Testis (tissue), 5 donors: ENCODE measurements at places on chromosomes 2 and 18. TPM values are rescaled to one million over a fixed set of nuclear protein-coding genes. Genes with fewer than 3 reads are reported as not detected.

GCFC2 gene
- total RNA-seq = 40.4 TPM

FBXO48 gene
- 2.4 TPM for total RNA-seq

ACKR3 gene
- total RNA-seq = 22.8 TPM

BOLL gene
- 65.0 TPM for total RNA-seq

ANKRD30B gene
- 42.0 TPM for total RNA-seq

GRCh38 chr2:105515581-105516415 is 116.9 kb upstream of the FHL2 start:
- H3K36me3 ChIP-seq = no peaks in the 10 kb centered on the region
- H3K27me3 ChIP-seq = no peaks in the 10 kb centered on the region
- H3K27ac ChIP-seq = no peak overlapping the region
- H3K4me3 ChIP-seq = no peak overlapping the region

DNA sequence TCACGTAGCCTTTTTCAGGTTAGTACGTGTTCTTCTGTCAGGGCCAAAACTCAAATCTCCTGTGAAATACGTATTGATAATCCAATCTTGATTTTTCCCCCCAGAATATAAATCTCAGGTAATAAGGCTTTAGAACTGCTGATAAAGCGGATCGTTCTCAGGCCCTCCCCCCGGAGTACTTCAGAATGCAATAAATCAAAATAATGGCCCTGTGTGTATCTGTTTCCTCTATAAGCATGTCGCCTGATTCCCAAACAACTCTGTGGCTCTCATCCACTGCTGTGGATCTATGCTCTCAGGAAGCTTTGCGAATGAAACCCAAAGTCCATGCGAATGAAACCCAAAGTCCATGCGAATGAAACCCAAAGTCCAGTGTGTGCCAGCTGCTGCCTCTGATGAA is 49.4 kb downstream of the IMPA2 start:
- no peak overlapping the region for H3K4me3 ChIP-seq
- DNase-seq = no peak
- no peaks in the 10 kb centered on the region for H3K4me1 ChIP-seq
- H3K27ac ChIP-seq = no peak overlapping the region

- peak overlapping the region; percentile 97 for H3K4me3 ChIP-seq
- DNase-seq = peak; percentile 71
- no peaks in the 10 kb centered on the region for H3K27me3 ChIP-seq
- H3K4me1 ChIP-seq = peaks cover 30% of the 10 kb centered on the region
- peak overlapping the region; percentile 98 for H3K27ac ChIP-seq
Measured at GRCh38 chr2:218396688-218397462, 2.8 kb upstream of the CTDSP1 start.

DNA sequence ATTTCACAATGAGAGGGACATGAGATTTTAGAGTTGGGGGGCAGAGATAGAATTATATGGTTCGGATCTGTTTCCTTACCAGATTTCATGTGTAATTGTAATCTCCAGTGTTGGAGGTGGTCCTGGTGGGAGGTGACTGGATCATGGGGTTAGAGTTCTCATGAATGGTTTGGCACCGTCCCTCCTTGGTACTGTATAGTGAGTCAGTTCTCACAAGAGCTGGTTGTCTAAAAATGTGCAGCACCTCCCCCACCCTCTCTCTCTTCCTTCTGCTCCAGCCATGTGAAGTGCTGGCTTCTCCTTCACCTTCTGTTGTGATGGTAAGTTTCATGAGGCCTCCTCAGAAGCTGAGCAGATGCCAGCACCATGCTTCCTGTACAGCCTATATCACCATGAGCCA is 138.1 kb downstream of the SCG2 start:
- H3K4me3 ChIP-seq = no peak overlapping the region
- no peaks in the 10 kb centered on the region for H3K36me3 ChIP-seq
- H3K4me1 ChIP-seq = peaks cover 2% of the 10 kb centered on the region
- H3K27me3 ChIP-seq = no peaks in the 10 kb centered on the region
- DNase-seq = no peak

GRCh38 chr2:7621018-7621814 is 704.0 kb downstream of the RNF144A start:
- no peak for DNase-seq
- H3K27me3 ChIP-seq = no peaks in the 10 kb centered on the region
- no peaks in the 10 kb centered on the region for H3K4me1 ChIP-seq

- H3K36me3 ChIP-seq = no peaks in the 10 kb centered on the region
- H3K27me3 ChIP-seq = no peaks in the 10 kb centered on the region
- no peak for DNase-seq
- no peak overlapping the region for H3K4me3 ChIP-seq
- no peak overlapping the region for H3K27ac ChIP-seq
Measured at GRCh38 chr18:54717673-54718407, 110.4 kb upstream of the RAB27B start.

- no peaks in the 10 kb centered on the region for H3K36me3 ChIP-seq
- no peak overlapping the region for H3K4me3 ChIP-seq
- peaks cover 45% of the 10 kb centered on the region for H3K4me1 ChIP-seq
- no peak overlapping the region for H3K27ac ChIP-seq
Measured at GRCh38 chr2:128286011-128286721, 32.5 kb downstream of the HS6ST1 start.

GRCh38 chr18:14098428-14098827 is 33.8 kb downstream of the ZNF519 start:
- H3K4me1 ChIP-seq = no peaks in the 10 kb centered on the region
- H3K4me3 ChIP-seq = no peak overlapping the region
- no peaks in the 10 kb centered on the region for H3K36me3 ChIP-seq
- H3K27ac ChIP-seq = no peak overlapping the region
- no peaks in the 10 kb centered on the region for H3K27me3 ChIP-seq
- DNase-seq = no peak

- H3K27ac ChIP-seq = no peak overlapping the region
- H3K27me3 ChIP-seq = no peaks in the 10 kb centered on the region
- no peaks in the 10 kb centered on the region for H3K4me1 ChIP-seq
- DNase-seq = no peak
- no peaks in the 10 kb centered on the region for H3K36me3 ChIP-seq
Measured at GRCh38 chr2:100627330-100628300, 64.8 kb downstream of the PDCL3 start.

DNA sequence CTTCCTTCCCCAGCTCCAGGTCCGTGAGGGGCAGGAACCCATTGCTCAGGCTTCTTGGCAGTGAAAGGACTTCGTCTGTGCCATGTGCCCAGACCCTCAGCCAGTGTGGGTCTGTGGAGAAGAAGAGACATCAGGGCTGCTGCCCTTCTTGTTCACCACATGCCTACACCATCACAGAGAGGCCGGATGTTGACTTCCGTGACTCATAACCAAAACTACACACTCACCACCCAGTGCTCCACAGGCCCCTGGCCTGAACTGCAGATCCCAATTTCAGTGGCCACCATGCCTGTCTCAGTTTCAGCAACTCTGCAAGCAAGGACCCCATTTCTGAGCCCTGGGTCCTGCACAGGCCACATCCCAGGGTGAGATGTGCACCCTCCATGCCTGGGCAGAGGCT is 332.6 kb upstream of the SALL3 start:
- H3K27ac ChIP-seq = no peak overlapping the region
- DNase-seq = no peak
- H3K4me1 ChIP-seq = no peaks in the 10 kb centered on the region
- H3K27me3 ChIP-seq = no peaks in the 10 kb centered on the region
- no peaks in the 10 kb centered on the region for H3K36me3 ChIP-seq
- no peak overlapping the region for H3K4me3 ChIP-seq

DNA sequence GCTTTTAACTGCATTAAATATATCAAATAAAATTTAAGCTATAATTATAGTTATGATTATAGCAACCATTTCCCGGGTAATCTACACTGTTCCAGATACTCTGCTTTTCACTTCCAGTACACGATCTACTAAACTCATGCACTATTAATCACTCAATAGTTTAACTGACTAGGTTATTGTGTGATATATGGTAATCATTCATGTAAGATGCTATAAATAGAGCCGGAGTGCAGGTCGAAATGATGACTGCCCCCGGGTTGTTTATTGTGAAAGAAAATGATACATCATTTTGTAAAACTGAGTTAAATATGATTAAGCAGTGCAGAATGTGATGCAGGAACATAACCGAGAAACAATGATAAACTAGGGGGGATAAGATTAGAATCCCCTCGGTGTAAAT is 434.6 kb upstream of the DSEL start:
- H3K36me3 ChIP-seq = no peaks in the 10 kb centered on the region
- no peaks in the 10 kb centered on the region for H3K4me1 ChIP-seq
- H3K27me3 ChIP-seq = no peaks in the 10 kb centered on the region
- H3K4me3 ChIP-seq = no peak overlapping the region

GRCh38 chr18:48531908-48532307 is 6.9 kb upstream of the CTIF start:
- DNase-seq = no peak
- no peaks in the 10 kb centered on the region for H3K27me3 ChIP-seq
- H3K36me3 ChIP-seq = no peaks in the 10 kb centered on the region

- no peak overlapping the region for H3K4me3 ChIP-seq
- H3K27ac ChIP-seq = no peak overlapping the region
- H3K36me3 ChIP-seq = no peaks in the 10 kb centered on the region
- no peaks in the 10 kb centered on the region for H3K4me1 ChIP-seq
- DNase-seq = no peak
- H3K27me3 ChIP-seq = no peaks in the 10 kb centered on the region
Measured at GRCh38 chr18:75777630-75778029, 350.1 kb upstream of the SMIM21 start.

- H3K4me1 ChIP-seq = peaks cover 16% of the 10 kb centered on the region
- H3K27me3 ChIP-seq = no peaks in the 10 kb centered on the region
- no peak overlapping the region for H3K4me3 ChIP-seq
- no peak overlapping the region for H3K27ac ChIP-seq
Measured at GRCh38 chr2:151029406-151030157, 232.1 kb downstream of the RBM43 start.

- no peaks in the 10 kb centered on the region for H3K36me3 ChIP-seq
- H3K4me1 ChIP-seq = no peaks in the 10 kb centered on the region
- H3K4me3 ChIP-seq = no peak overlapping the region
Measured at GRCh38 chr18:32530947-32531651, 60.4 kb upstream of the GAREM1 start.

DNA sequence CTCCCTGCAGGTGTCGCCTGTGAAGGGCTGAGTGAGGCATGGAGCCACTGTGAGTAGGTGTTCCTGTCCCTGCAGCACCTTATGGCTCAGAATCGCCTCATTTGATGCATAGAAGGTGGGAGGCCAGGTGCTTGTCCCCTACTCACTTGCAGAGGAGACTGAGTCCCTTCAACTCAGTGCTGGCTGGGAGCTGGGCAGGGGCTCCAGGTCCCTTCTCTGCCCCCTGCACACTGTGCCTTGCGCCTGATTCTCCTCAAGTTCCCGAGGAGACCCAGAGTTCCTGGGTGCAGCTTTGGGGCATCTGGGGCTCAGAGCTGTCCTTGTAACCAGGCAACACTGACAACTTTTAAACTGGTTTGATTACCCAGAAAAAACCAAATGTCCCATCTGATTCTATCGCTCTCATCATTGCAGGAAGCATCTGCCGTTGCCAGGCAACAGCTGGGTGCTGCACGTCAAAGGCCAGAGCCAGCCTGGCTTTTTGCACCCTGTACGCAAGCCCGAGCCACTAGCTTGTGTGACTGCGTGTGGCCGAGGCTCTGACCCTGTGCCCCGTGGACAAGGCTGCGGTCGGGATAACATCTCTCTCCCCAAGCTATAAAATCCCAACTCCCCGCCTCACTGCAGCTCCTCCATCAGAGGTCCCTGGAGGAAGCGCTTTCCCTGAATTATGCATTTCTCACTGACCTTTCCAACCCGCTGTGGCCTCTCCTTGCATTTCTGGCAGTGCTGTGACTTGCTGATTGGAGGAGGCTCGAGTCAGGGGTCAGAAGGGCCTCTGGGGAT is 130.8 kb upstream of the HDAC4 start:
- H3K27me3 ChIP-seq = no peaks in the 10 kb centered on the region
- H3K27ac ChIP-seq = no peak overlapping the region
- no peaks in the 10 kb centered on the region for H3K36me3 ChIP-seq
- H3K4me1 ChIP-seq = peaks cover 5% of the 10 kb centered on the region

DNA sequence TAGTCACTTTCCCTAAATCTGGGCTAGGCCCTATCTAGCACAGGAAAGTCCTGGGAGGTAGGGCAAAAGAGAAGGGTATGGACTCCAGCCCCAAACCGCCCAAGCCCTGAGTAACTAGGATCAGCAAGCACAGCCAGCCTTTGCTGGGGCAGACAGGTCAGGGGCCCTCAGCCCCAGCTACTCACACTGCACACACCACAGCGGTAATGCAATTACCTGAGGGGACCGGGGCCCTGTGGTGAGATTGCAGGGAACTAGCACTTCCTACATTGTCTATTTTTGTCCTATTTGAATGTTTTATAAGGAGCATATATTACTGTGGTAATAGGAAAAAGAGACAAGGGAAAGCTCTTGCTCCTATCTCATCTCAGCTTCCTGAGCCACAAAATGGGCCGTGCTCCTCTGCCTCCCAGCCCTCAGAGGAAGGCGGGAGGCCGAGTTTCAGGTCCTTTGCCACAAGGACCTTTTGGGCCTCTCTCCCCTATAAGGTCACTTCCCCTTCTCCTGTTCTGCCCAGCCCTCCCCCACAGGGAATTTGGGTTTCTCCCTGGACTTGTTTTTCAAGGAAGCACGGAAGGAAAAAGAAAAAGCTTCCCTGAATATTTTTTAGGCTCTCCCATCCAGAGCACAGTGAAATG is 20.5 kb downstream of the RAB11FIP5 start:
- DNase-seq = no peak
- H3K27ac ChIP-seq = no peak overlapping the region
- H3K27me3 ChIP-seq = no peaks in the 10 kb centered on the region
- H3K36me3 ChIP-seq = no peaks in the 10 kb centered on the region
- H3K4me1 ChIP-seq = no peaks in the 10 kb centered on the region

- no peak for DNase-seq
- no peak overlapping the region for H3K27ac ChIP-seq
- no peaks in the 10 kb centered on the region for H3K36me3 ChIP-seq
- H3K4me1 ChIP-seq = no peaks in the 10 kb centered on the region
Measured at GRCh38 chr2:239776436-239777005, 248.6 kb downstream of the NDUFA10 start.

- no peaks in the 10 kb centered on the region for H3K27me3 ChIP-seq
- no peak overlapping the region for H3K4me3 ChIP-seq
- no peak overlapping the region for H3K27ac ChIP-seq
- H3K36me3 ChIP-seq = no peaks in the 10 kb centered on the region
Measured at GRCh38 chr2:223626716-223627115, 24.6 kb upstream of the SCG2 start.

GRCh38 chr18:22169011-22169888 is at the start of gene GATA6:
TSS of gene GATA6 (plus strand) at chr18:22169589. CDS start at chr18:22171145, 1,556 bp downstream.
- H3K27ac ChIP-seq = peak within 1 kb of the TSS; percentile 97
- peak; percentile 92 for DNase-seq
- H3K36me3 ChIP-seq = no peaks in the 10 kb centered on the region
- peaks cover 3% of the 10 kb centered on the region for H3K27me3 ChIP-seq
- H3K4me1 ChIP-seq = peaks cover 12% of the 10 kb centered on the region
- peak within 1 kb of the TSS; percentile 80 for H3K4me3 ChIP-seq

DNA sequence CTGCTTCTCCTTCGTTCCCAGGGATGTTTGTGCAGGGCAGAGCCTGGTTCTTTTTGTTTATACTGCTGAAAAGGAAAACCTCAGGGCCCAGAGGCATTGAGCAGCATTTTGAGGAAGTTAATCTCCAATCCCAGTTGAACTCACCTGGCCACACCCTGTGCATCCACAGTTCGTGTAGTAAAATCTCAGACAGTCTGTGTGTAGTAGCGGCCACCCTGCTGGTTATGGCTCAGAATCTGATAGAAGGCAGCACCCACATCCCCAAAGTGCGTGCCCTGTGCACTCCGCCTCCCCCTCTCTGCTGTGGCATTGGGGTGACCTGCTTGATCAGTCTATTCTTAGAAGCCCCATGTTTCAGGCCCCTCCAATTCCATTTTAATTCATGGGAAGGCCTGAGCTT is 10.9 kb downstream of the TRIB2 start:
- no peak overlapping the region for H3K4me3 ChIP-seq
- no peak for DNase-seq
- peaks cover 72% of the 10 kb centered on the region for H3K4me1 ChIP-seq

GRCh38 chr18:78511666-78512601 is 467.7 kb upstream of the SALL3 start:
- H3K4me1 ChIP-seq = no peaks in the 10 kb centered on the region
- H3K27ac ChIP-seq = no peak overlapping the region
- H3K36me3 ChIP-seq = no peaks in the 10 kb centered on the region
- H3K4me3 ChIP-seq = no peak overlapping the region
- H3K27me3 ChIP-seq = no peaks in the 10 kb centered on the region
